ENCODE measurements at places on chromosomes 1 and 21.

GRCh38 chr1:233569636-233570035 lies 44.3 kb upstream of the KCNK1 start:
- no peak for DNase-seq

- DNase-seq: no peak
Observed at GRCh38 chr21:24671901-24672300, 935.4 kb downstream of the MRPL39 start.

DNA sequence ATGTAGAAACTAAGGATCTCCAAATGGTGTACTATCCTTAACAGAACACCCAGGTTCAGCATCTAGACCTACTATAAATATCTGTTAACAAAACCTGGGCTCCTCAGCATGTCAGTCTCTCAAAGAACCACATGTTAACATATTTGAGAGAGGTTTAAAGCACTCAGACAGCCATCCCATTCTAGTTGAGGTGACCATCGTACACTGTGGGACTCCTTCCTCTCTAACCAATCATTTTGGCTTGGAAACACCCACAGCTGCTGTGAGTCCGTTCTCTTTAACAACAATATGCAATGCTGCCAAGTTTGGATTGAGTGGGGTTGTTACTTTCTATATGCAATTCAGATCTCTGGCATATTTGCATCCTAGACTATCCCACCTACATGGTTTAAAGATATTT lies 105.8 kb downstream of the MRPL39 start:
- no peak for DNase-seq

GRCh38 chr1:216422821-216423520 lies at the start of gene USH2A:
TSS of gene USH2A (minus strand) at chr1:216423448. CDS start at chr1:216422336, 1,112 bp downstream.
- DNase-seq: no peak

DNA sequence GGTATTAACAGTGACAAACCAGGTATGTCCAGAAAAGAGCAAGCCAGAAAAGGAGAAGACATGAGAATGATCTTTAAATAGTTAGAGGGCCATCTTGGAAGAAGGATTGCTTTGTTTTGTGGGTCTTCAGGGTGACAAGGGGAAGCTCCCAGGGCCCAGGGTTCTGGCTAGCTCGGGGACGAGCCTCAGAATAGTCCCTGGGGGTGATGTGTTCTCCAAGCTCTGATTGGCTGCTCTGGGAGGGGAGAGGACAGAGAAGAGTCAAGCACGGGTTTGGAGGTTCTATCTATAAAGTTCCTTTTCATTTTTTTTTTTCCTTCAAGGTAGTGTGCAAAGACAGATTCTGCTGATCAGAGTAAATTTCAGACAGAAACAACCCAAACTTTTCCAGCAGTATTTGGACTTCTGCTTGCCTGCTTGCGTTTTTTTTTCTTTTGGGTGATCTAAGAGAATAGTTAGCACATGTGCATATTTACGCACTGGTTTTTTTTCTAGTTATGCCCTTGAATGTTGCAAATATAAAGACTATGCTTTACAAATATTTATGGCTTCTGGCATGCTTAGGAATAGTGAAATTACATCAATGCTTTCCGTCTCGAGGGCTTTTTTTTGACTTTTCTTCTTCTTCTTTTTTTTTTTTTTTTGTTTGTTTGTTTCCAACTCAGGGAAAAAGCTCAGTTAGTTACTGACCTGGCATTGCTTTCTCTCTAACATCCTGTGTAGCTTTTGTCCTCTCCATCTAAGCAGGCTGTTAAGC lies 59.7 kb downstream of the ROR1 start:
- DNase-seq: no peak

GRCh38 chr1:17212009-17212408 lies 7.1 kb downstream of the PADI1 start:
- no peak for DNase-seq

DNA sequence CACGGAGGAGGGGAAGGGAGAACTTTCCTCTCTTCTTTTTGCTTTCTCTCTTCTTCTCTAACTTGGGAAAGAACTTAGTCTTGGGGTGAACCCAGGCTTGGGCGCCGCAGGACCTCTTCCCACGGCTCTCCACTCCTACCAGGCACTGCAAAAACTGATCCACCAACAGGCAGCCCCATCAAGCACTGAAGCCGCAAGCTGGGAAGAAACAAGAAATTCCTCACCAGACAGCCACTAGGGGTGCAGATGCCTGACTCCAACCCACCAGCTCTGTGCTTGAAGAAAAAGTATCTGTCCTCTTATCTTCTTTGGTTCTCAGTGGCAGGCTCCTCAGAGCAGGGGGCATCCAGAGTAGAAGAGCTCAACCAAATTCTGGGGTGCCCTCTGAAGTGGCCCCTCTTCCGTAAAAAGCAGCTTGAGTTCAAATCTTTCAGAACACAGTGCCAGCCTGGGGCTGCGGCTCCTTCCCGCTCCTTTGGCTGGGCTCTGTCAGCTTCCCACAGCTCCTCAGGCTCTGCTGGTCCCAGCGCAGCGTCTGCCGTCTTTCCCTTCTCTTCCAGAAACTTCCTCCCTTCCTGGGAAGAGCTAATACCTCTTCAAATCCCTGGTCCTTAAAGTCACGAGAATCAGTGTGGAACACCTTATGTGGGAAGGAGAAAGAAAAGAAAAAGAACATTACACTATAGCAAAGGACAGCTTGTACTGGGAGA lies 2.4 kb downstream of the SLC41A1 start:
- no peak for DNase-seq

DNA sequence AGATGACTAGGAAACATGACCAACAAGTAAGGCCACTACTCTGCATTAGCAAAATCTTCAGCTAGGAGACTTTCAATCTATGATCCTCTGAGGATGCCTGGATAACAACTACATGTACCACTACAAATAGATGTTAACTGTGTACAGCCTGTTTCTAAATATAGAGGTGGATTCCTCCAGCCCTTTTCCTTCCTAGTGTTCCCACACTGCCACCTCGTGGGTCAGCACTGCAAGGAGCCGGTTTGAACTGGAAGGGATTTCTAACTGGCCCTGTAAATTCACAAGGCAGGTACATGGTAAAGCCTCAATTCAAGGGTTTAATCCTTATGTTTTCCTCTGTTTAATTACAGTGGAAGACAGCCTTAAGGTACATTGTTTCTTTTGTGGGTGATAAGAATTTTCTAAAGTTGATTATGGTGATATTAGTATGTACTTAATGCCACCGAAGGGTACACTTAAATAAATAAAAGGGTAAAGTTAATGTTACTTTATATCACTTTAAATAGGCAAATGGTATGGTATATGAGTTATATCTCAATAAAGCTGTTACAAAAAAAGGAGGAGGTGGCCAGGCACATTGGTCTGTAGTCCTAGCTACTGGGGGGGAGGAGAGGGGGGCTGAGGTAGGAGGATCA lies 14.4 kb downstream of the SMYD3 start:
- no peak for DNase-seq

GRCh38 chr1:153535242-153536011 lies at the start of gene S100A6:
TSS of gene S100A6 (minus strand) at chr1:153535991. CDS start at chr1:153535339, 652 bp downstream.
- DNase-seq: no peak

- DNase-seq: no peak
Observed at GRCh38 chr1:59714966-59715365, 99.8 kb upstream of the HOOK1 start.

DNA sequence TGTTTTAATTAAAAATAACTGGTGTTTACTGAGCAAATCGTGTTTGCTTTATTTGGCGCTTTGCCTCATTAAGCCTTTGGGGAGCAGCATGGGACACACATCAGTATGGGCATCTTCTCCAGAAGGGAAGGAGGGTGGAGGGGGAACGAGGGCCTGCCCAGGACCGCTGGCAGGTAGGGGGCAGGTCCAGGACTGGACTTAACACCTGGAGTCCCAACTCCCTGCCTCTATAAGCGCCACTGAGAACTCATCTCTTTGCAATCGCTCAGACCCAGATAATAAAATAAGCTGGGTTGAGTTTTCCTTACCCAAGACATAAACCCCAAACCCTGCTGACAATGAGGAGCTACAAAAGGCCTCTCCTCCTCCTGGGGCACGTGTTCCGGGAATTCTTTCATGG lies 15.1 kb downstream of the ABCG1 start:
- no peak for DNase-seq

- DNase-seq: no peak
Observed at GRCh38 chr21:42561762-42562650, 48.4 kb downstream of the SLC37A1 start.

GRCh38 chr1:95561346-95561745 lies 327.3 kb downstream of the RWDD3 start:
- DNase-seq: no peak

GRCh38 chr21:34801519-34802132 lies 132.8 kb downstream of the CLIC6 start:
- no peak for DNase-seq

- no peak for DNase-seq
Observed at GRCh38 chr1:26295194-26296138, 11.0 kb downstream of the UBXN11 start.

DNA sequence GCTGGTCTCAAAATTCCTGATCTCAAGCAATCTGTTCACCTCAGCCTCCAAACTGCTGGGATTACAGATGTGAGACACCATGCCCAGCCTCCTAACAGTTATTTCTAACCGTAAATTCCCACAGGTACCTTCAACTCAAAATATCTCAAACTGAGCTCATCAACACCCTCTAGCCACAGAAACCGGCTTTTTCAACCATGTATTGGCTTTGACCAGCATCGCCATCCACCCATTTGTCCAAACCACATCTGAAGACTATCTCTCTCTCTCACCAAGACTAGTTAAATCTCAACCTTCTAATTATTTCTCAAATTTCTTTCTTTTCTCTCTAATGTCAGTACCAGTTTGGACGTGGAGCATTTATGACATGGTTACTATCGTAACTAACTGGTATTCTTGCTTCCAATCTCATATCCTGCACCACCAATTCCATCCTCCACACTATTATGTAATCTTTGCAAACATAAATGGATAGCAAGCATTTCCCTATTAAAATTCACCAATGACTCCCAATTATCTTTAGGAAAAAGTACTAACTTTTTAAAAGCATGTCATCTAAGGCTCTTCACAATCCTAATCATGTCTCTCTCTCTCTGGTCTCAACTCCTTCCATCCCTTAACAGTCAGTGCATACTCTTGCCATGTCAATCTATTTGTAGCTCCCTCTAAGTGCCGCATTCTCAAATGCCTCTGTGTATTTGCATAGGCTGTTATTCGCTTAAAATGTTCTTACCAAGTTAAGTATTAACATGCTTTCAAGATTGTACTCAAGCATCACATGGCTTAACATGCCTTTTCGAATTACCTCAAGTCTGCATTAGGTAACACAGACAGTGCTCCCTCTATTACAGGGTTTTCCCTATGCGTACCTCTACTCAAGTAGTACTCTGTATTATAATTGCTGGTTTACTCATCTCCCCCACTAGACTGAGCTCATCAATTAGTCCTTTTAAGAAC lies 18.1 kb downstream of the RSBN1 start:
- DNase-seq: no peak

DNA sequence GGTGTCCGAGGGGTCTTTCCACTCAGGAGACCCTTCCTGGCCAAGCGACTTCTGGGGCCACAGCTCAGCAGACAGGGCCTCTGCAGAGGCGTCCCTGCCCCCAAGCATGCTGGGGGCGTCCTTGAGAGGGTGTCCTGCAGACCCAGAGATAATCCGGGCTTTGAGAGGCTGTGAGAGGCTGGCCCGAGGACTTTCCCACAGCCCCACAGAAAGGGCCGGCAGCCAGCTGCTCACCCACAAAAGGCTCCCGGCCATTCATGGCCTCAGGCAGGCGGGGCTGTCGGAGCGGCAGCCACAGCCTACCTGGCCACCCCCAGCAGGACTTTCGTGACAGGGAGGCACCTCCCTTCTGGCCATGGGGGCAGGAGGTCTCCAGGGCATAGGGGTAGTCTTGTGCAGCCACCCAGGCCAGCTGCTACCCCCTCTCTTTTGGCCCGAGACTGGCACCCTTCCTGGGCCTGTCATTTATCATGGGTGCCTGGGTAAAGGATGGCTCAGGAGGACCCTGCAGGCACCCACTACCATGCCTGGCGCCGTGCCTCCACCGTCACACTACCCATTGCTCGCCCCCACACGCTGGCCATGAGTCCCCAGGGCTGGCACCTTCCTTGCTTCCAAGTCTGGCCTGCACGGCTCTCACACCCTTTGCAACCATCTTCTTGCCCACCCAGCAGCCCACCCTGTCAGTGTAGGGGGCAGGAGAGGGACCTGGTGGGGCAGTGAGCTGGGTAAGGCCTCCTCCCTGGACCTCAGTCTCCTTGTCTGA lies 11.1 kb upstream of the TNFRSF14 start:
- DNase-seq: no peak

- no peak for DNase-seq
Observed at GRCh38 chr1:182172699-182173098, 111.2 kb upstream of the ZNF648 start.

DNA sequence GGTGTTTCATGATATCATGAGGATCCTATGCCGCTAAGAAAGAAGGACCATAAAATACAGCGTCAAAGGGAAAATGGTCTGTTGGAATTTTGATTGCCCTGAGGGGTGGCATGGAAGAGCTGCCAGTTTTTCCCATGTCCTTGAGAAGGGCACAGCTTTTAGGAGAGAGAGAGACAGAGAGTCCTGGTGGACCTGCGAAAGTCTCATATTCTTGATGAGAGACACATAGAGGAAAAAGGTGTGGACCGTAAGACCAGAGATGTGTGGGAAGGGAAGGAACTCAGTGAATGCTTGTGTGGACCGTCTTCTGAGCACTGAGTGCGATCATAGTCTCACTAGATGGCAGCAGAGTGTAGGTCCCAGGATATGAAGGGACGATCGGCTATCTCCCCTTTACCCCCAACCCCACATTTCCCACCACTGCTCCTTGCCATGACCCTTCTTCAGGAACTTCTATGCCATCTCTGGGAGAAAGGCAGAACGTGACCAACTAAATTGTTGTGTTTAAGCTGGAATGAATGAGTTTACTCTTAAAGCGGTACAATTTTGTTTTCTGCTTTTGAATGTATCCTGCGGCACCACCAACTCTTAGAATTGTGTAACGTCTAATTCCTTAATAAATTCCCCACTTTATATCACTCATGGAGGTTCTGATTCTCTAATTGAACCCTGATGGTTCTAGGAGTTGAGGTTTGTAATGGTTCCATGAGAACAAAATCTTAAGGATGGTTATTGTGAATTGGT lies 117.7 kb downstream of the CTH start:
- DNase-seq: peak; percentile 6

DNA sequence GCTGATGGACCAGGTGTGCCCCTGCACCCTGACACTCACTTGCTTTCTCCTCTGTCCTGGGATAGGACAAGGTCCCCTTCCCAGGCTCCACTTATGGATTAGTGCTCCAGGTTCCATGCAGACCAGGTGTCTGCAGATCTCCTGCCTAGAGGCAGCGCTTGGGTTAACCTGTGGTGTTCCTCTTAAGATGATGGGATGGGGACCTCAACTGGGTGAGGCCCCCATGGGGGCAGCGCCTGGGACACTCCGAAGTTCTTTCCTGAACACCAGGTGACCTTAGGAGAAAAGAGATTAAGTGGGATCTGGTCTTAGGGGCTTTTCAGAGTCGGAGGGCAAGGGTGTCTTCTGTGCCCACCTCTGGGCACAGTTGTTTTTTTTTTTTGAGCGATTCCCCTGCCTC lies 21.2 kb downstream of the TNNT2 start:
- no peak for DNase-seq

DNA sequence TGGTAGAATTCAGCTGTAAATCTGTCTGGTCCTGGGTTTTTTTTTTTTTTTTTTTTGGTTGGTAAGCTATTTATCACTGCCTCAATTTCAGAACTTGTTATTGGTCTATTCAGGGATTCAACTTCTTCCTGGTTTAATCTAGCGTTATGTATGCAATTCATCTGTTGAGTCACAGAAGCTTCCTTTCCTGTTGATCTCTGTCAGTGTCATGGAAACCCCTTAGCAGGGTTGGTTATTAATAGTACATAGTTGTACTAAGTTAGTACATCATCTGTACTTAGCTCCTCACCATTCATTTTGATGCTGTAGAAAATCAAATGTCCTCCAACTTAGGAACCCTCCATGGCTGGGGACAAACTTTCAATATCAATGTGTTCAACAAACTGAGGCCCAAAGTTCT lies 51.0 kb upstream of the BARHL2 start:
- no peak for DNase-seq

Data from GM04503 (cell line).